ENCODE measurements at places on chromosomes 7 and 10.

GRCh38 chr7:101094376-101094775 is 9.1 kb downstream of the TRIM56 start:
- no peak for DNase-seq

DNA sequence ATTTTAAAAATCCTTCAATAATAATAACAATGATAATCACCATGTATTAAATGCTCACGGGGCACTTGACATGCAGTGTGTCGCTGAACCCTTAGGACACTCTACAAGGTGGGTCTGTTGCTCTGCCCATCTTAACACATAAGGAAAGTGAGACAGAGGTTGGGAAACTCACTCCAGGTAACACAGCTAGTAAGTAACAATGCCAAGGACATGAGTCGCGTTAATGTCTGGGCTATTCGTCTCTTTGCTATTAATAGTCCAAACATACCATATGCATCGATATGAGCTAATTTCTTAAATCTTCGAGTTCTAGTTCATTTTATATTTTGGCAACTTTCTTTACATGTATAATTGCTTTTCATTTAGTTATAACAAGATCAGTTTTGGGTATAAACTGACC is 79.5 kb downstream of the BEND7 start:
- no peak for DNase-seq

DNA sequence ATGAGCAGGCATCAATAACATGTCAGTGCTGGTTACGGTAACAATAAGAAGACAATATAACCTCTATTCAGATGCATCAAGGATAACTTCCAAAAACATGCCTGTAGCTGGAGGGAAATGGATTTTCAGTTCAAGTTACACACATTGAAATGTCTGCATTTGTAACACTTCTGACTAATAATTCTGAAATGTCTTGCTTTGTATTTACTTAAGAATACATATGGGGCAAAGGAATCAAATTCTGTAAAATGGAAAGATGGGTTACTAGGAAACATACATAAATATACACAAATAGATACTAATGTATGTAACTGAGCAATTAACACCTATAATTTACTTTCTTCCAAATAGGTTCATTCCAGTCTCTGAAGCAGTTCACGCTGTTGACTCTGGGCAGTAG is 18.6 kb upstream of the MTPN start:
- no peak for DNase-seq

DNA sequence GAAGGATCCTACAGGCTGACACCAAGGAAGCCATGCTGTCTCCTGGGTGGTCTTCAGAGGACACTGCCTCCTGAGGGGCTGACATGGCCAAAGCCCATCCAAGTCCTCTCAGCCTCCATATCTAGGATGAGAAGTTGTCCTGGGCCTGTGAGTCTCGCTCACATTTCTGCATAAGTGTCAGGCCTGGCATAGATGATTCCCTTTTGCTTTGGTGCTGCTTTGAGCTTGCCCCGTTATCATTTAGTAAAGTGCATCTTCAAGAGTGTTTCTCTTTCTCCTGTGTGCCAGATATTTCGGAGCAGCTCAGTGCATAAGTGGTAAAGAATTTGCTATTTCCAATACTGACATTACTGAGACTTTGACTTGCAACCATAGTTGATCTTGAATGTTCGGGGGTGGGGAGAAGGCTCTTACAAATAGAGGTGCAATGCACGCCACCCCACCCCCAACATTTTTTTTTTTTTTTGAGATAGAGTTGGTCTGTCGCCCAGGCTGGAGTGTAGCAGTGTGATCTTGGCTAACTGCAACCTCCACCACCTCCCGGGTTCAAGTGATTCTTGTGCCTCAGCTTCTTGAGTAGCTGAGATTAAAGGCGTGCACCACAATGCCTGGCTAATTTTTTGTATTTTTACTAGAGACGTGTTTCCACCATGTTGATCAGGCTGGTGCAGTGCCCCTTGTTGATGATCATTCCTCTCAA is 9.1 kb downstream of the PTER start:
- no peak for DNase-seq

DNA sequence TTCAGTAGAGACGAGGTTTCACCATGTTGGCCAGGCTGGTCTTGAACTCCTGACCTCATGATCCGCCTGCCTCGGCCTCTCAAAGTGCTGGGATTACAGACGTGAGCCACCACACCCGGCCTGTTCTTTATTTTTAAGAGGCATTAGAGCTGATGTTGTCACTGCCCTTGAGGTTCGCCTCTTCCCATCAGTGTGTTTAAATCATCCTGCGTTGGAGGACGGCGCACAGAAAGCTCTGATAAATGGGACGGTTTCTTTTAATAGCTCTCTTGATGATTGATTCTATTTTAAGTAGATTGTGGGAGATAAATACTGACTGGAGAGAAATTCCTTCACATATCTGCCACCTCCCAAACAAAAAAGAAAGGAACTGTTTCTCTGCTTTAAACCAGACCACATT is 29.0 kb downstream of the UPP1 start:
- DNase-seq = no peak

GRCh38 chr10:117175215-117175900 is 21.9 kb upstream of the KCNK18 start:
- DNase-seq = no peak

DNA sequence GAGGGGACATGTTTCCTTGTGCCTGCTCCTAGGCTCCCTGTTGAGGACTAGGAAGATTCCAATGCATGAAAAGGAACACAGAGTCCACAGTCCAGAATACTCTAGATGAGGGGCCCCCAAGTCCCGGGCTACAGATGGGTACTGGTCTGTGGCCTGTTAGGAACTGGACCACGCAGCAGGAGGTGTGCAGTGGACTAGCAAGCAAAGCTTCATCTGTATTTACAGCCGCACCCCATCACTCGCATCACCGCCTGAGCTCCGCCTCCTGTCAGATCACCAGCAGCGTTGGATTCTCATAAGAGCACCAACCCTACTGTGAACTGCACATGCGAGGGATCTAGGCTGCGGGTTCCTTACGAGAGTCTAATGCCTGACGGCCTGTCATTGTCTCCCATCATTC is 233.0 kb upstream of the MKLN1 start:
- DNase-seq = no peak

DNA sequence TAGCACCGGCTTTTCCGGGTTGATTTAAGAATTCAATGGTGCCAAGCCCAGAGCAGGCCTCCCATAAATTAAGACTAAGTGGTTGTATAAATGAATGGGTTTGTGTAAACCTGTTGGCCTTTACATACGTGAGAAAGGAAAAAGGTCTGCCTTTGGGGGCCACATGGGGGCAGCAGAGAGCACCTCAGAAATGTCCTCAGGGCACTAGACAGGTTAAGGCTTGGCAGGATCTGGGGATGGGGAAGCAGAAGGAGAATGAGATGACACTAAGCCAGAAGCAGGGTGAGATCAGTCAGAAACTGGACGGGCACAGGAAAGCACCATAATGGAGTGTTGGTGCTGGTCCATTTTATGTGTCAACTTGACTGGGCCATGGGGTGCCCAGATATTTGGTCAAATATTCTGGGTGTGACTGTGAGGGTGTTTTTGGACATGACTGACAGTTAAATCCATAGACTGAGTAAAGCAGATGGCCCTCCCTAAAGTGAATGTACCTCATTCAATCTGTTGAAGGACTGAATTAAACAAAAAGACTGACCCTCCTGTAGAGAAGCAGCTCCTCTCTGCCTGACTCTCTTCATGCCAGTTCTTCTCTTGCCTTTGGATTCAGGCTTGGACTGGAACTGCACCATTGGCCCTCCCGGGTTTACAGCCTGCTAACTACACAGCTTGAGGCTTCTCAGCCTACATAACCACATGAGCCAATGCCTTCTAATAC is 58.9 kb downstream of the FRMPD2 start:
- no peak for DNase-seq

All from activated gamma-delta T cell treated with Interleukin-2 at 50 U/mL for 16 hours (primary cell).